Colonic mucosa (tissue), 4 donors: ENCODE measurements at places on chromosomes 6 and 20.

DNA sequence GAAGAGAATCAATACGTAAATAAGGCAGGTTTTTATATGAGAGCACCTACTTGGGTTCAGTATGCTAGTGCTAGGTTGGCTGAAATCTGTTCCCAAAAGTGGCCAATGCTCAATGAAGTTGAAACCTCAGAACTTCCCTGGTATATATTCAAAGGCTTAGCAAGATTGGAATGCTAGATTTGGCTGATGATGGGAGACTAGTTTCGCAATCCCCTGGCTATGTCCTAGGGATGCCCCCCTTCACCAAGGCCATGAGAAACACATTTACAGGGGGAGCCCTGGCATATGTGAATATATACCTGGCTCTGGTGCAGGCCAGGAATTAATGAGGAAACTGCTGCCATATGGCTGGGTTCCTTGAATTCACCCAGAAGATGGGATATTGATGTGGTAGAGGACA, 142.4 kb upstream of the C6orf118 start:
- no peak for DNase-seq

DNA sequence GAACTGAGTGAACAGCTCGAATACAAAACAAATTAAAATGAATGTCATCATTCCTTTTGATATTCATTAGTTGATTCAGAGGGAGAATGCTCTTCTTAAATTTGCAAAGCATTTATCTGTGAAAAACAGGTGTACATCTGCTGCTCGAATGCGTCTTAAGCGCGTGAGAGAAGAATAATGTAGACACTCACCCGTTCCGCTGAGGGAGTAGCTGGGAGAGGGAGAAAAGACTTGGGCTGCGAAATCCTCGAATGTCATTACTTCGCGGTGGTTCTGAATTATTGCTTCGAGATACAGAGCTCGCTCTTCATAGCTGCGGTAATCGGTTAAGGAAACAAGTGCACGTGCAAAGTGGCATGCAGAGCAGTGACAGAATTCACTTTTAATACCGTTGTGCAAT, 43.9 kb downstream of the INSM1 start:
- DNase-seq: no peak

- no peak for DNase-seq
These were observed 243.3 kb downstream of the EPHA7 start for GRCh38 chr6:93176070-93176469.

GRCh38 chr20:22243067-22243466, 341.3 kb downstream of the FOXA2 start:
- no peak for DNase-seq

GRCh38 chr6:163324688-163325389, 89.7 kb upstream of the QKI start:
- DNase-seq: no peak

GRCh38 chr20:909641-910040, 6.5 kb downstream of the ANGPT4 start:
- DNase-seq: no peak

DNA sequence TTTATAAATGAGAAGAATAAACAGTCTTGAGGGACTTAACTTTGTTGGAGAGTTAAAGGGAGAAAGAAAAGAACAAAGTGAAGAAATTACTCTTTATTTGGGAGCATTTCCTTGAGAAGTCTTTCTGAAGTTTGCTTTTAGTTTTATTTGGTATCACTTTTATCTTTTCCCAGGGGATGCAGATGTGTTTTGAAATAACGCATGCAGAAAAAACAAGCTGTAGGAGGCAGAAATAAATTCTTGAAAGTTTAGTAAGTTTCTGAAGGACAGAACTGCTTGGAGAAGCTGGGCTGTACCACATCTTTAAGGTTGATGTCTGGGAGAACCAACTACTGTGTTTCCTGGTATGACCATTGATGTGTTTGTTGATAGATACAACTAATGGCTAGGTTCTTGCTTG, 75.0 kb downstream of the PLCB4 start:
- DNase-seq: no peak

DNA sequence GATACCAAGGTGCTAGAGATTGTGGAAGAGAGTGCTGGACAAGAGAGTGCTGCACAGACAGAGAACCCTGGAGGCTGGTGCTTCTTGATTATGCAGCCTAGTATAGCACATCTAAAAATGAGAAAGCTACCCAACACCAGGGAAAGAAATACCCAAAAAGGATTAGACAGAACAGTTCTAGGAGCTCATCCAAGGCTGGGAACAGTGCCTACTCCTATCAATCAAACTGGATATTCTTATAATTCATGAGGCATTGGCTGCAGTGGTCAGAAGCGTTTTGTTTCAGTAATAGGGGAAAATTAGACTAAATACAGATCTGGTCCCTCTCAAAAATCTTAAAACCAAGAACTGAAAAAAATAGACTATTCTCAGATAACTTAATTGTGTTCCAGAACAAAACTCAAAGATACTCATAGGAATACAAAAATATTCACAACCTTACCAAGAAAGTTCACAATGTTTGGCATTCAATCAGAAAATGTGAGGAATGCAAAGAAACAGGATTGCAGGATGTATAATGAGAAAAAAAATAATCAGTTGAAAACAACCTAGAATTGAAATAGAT, 222.9 kb downstream of the EPHA7 start:
- DNase-seq: no peak

DNA sequence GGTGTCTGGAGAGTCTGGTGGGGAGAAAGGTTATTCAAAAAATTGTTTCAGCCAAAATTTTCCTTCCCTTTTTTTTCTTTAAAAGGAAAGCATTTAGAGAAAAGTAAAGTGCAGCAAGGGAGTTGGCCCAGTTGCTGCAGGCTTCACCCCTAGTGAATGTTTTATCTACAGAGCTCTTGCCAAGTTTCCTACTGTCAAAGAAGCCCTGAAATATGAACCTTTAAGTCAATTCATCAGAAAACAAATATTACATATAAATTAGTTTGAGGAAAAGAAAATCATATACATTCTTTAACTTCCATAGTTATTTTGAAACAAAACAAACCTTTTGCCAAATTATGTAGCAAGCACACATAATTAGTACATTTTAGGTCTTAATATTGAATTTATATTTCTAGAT, 25.0 kb upstream of the HMGCLL1 start:
- DNase-seq: no peak

- peak; percentile 87 for DNase-seq
These were observed 21.3 kb downstream of the TNXB start for GRCh38 chr6:32087574-32088486.

- no peak for DNase-seq
These were observed 11.8 kb upstream of the SCAF8 start for GRCh38 chr6:154721460-154721859.

- DNase-seq: no peak
These were observed 30.9 kb upstream of the TULP1 start for GRCh38 chr6:35543459-35544193.

- DNase-seq: no peak
These were observed 23.6 kb upstream of the IER3 start for GRCh38 chr6:30767944-30768301.

DNA sequence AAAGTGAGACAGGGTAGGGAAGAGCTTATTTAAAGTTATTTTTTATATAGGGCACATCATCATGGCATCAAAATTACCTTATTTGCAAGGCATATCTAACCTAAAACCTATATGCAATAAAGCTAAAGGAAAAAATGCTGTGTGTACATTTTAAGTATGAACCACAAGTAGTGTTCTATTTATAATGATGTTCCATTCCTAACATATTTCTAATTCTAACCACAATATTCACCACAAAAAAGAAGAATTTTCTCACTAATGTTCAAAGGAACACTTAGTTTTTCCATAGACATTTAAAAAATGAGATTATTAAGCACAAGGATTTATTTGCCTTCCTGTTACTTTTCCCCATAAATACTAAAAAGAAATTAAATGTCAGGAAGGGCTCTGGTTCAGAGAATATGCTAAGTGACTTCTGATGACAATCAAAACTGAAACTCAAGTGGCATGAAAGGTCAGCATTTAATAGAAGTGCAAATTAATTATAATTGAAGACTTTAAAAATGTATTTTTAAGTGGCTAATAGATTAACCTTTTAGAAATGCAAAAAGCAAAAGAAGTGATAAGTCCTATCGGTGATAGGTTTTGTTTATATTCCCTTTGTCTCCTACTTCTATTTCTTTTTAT, 25.1 kb downstream of the GPR63 start:
- DNase-seq: no peak

GRCh38 chr6:4084444-4085331, 5.8 kb upstream of the FAM217A start:
- DNase-seq: no peak

GRCh38 chr6:40874495-40874894, 164.5 kb downstream of the UNC5CL start:
- no peak for DNase-seq

GRCh38 chr20:49045440-49046086, 549 bp upstream of the CSE1L start:
- peak; percentile 36 for DNase-seq

DNA sequence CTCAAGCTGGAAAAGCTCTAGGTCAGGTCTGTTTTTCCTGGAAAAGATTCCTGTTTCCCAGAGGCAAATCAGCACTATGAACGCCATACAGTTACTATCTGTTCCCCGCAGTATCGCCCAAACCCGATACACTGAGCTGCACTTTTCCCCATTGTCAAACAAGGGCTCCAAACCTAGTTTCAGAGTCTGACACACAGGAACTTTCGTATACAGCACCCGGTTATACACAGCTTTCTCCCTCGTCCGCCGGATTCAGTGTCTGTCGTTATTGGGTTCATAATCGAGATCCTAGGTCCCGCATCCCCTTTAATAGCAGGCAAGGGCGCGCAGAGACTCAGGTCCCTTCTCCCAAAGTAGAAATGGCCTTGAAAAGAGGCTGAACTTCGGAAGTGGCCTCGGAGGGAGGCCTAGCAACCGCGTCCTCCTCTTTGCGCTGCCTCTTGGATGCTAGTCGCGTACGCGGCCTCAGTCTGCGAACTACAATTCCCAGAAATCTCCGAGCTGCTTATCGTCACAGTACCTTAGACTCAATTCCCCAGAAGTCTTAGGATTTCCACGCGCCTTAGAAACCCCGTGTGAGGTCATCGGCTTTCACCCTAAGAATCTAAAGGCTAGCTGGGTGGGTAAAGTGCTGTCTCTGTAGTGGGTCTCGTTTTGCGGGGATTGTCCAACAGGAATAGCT, 34.2 kb downstream of the ZNF391 start:
- DNase-seq: no peak

DNA sequence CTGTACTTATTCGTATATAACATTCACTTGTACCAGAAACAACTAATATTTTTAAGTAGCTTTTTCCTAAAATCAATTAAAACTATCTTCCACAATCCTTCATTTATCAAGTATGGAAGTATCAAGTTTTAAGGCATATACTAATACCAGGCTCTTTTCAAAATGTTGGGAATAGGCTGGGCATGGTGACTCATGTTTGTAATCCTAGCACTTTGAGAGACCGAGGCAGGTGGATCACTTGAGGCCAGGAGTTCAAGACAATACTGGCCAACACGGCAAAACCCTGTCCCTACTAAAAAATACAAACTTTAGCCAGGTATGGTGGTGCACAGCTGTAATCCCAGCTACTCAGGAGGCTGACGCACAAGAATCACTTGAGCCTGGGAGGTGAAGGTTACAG, 25.7 kb upstream of the PLN start:
- DNase-seq: no peak

- DNase-seq: no peak
These were observed 28.2 kb downstream of the POPDC3 start for GRCh38 chr6:105151644-105152043.

DNA sequence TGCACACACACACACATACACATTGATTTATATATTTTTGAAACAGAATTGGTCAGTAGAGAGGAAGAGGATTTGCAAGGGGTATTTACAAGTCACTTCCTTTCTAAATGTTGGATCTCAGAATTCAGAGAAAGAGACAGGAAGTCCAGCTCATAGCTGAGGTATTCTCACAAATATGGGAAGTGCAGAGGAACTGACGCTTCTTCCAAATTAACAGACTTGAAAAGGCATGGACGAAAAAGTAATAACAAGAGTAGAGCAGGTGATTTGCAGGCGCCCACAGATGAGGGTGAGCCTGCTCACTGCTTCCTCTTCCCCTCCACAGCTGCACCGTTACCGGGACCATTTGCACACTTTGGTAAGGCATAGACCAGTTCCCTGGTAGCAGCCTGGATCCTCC, 246.4 kb downstream of the PHACTR1 start:
- no peak for DNase-seq

DNA sequence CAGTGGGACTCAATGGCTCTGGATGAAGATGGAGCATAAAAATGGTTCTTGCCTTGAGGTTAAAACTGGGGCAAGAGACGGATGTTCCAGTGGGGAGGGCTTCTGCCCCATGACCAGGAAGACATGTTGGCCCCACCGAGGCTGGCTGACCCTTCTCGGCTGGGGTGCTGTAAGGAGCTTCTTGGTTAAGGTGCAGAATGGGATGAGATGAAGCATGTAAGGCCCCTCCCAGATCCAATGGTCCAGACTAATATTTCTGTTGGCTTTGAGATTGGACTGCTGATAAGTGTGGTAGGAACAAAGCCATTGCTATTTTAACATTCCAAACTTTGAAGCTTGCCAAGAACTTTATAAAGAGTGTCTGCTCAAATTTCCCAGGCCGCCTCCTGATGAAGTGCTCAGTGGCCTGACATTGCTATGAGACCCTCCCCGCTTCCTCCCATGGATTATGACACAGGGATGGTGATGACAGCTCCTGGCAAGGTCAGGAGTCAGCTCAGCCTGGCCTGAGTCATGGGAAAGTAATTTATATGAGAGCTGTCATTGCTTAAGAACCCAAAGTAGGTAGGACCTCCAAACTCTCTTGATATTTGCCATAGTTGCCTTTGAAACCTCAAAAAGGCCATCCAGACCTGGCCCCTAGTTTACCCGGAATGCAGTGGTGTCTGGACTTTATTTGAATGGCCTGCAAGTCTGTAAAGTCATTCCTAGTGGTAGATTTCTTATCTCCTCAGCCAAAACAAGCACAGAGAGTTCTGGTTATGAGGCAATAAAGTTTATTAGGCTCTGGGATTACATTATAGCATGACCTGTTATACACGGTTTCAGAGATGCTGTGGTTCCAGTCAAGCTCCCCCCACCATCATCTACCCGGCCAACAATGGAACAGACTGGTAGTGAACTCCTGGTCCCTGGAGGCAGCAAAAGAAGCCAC, 55.2 kb downstream of the TGM2 start:
- peak; percentile 50 for DNase-seq

- DNase-seq: no peak
These were observed 69.3 kb downstream of the ALDH8A1 start for GRCh38 chr6:134880487-134881190.

- no peak for DNase-seq
These were observed 116.2 kb downstream of the RWDD2A start for GRCh38 chr6:83309344-83309743.

- DNase-seq: no peak
These were observed 70.5 kb upstream of the THEMIS start for GRCh38 chr6:127971386-127971785.

DNA sequence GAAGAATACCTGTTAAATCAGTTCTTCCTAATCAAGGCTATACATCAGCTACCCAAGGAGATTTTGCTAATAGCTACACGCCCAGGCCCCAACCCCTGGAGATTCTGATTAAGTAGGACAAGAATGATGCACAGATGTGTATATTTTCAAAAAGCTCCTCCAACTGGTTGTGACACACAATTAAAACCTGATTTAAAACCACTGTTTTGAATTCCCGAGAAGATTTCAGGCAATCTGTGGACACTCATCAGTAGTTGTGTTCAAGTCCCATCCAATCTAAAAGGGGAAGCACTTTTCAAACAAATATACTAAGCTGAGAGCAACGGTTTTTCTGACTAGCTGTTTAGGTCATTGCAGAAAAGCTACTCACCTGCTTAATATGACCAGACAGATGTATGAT, 118.9 kb upstream of the NHSL1 start:
- no peak for DNase-seq

- no peak for DNase-seq
These were observed 109.3 kb downstream of the HACE1 start for GRCh38 chr6:104750449-104750848.
